ENCODE measurements at places on chromosomes 7 and 10.

- no peak for DNase-seq
Observed at GRCh38 chr10:73648975-73649829, 6.6 kb downstream of the SYNPO2L start.

GRCh38 chr10:9807846-9808245 is 1209.8 kb upstream of the CELF2 start:
- no peak for DNase-seq

DNA sequence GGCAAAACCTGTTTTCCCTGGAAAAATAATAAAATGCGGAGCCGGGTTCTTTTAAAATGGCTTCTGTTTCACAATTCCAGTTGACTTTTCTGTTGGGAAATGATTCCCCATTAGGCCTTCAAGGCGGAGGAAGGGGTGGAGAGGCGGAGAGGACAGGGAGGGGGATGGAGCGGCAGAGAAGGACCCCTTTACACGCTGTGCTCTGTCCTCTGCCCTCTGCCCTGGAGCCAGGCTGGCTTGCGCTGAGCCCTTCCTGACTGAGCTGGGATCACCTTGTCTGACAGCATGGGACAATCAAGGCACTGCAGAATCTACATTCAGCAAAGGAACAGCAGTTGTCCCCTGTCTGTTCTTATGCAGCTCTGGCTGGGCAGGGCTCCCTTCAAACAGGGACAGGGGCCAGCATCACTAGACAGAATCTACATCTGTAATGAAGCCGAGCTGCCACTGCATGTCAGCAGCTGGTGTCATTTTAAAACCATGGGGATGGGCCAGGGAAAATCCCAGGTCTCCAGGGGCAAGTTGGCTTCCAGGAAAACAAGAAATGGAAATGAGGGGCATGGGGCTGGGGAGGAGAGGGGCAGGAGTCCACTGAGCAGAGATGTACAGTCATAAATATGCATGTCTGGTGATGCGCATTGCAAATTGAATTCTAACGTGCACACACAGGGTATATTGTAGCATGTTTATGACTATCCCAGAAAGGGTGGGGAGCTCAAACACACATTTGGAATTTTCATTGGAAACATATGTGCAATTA is 120.0 kb downstream of the MKX start:
- no peak for DNase-seq

- DNase-seq, result no peak
Observed at GRCh38 chr7:99019523-99020412, 124.1 kb downstream of the SMURF1 start.

- no peak for DNase-seq
Observed at GRCh38 chr10:125039354-125039769, 97.4 kb downstream of the ZRANB1 start.

DNA sequence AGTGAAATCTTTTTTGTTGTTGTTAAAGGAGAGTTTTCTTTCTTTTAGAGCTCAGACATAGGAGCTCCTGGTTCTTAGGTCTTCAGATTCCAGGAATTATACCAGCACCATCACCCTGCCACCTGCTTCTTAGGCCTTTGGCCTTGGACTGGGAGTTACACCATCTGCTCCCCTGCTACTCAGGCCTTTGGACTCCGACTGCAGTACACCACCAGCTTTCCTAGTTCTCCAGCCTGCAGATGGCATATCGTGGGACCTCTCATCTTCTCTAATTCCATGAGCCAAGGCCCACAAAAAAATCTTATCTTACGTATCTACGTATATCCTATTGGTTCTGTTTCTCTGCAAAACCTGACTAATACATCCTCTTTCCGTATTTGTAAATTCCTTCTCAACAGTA is 5.1 kb upstream of the TACC2 start:
- no peak for DNase-seq

DNA sequence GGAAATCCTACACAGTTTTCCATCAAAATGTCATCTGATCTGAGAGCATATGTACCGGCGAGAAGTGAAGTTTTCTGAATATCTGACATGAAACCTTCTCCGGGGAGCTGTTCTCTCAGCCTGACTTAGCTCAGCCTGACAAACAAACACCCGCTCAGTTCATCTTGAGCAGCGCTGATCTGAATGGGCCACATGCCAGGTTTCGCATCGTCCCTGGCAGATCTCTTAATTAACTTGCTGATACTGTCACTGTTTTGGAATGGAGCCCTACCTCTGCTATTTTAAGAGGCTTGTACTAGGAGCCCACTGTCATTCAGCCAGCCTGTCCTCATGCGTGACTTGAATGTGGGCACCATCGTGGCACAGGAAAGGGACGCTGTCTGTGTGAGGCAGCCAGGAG is 109.2 kb downstream of the STRA8 start:
- no peak for DNase-seq

GRCh38 chr10:6647811-6648526 is 67.9 kb upstream of the PRKCQ start:
- DNase-seq, result peak; percentile 18

- no peak for DNase-seq
Observed at GRCh38 chr10:86289577-86289868, 77.1 kb downstream of the GRID1 start.

- DNase-seq, result no peak
Observed at GRCh38 chr7:27248911-27249723, 6.5 kb downstream of the EVX1 start.

GRCh38 chr7:158617737-158618128 is 30.1 kb upstream of the PTPRN2 start:
- no peak for DNase-seq

DNA sequence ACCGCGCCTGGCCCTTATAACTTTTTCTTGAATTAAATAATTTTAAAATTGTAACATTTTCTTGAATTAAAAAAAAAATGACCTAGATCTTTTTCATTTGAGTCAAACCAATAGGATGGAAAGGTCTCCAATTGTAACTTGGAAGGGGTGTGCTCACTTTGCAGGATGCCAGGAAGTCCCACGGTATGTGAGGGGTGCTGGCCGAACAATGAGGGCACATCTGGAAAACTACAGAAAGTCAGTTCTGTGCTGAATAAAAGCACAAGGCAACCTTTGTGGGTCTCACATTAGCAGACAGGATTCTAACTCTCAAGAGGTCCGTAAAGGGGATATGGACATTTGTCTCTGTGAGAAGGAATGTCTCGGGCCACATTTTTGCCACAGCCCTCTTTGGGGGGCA is 52.8 kb upstream of the PDLIM1 start:
- DNase-seq, result no peak

DNA sequence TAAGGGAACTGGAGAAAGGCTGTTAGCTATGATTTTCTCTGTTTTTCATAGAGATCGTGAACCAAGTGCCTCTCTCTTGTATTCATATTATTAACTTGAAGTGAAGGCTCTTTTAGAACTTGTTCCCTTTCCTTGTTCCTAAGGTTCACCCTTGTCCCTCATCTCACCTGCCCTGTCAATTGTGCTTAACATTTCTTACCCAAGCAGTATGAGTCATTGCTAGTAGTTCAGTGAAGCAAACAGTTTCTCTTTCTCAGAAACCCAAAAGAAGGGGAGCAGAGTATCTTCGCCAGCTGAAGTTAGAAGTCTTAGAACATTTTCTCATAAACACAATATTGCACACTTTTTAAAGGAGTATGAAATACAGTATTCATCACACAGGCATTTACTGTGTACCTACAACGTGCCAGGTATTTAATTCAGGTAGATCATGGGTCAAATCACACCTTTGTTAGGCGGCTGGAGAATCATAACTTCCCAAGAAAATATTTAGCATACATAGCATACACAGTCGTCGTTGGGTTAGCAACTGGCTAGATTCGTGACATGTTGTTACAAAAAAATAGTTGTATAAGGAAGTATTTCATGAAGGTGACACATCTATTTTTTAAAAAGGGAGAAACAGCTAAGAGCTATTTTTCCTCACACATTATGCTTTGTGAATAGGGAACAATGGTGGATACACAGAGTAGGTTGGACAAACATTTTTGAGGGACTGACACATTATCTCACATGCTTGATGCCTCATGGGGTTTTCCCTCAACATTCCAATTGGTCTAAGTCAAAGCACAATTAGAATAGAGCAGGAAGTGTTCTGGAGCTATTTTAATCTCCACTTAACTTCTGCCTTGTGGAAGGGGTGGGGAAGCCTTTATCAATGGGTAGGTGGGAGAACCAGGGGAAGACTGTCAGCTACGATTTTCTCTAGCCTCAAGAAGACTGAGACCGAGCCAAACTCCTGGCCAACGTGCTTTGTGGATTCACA is 13.2 kb downstream of the HDAC9 start:
- no peak for DNase-seq

DNA sequence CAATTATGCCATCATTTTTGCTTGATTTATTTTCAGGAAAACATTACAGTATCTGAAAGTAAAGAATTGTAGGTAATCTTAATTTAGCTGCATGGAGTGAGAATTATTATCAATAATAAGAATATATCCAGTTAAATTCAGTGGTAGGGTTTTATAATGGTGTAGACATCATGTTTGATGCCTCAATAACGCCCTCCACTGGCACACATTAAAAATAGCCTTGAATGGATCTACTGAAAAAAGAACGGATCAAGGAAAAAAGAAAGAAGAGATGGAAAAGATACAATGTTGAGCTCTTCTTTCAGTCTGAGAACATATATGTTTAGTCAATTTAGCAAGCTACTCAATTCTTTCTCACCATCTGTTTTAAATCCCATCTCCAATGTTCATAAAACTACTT is 319.2 kb downstream of the CDC14C start:
- no peak for DNase-seq

DNA sequence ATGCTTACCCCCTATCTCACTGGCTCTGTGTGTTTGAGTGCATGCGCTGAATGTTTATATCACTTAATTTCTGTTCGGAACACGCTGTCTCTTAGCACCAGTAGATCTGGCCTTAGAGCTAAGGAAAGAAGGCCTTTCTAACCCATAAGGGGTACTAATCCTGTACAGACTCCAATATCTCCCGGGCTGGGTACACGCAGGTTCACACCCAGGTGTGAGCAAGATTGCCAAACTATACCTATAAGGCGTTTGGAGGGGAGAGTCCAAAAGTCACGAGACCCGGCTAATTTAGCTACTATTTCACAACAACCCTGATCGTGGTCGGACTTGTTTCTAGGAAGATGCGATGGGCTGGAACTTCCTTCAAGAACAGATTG is 727 bp upstream of the PDSS1 start:
- DNase-seq, result no peak

GRCh38 chr10:73529089-73529832 is 33.4 kb upstream of the PPP3CB start:
- peak; percentile 48 for DNase-seq

DNA sequence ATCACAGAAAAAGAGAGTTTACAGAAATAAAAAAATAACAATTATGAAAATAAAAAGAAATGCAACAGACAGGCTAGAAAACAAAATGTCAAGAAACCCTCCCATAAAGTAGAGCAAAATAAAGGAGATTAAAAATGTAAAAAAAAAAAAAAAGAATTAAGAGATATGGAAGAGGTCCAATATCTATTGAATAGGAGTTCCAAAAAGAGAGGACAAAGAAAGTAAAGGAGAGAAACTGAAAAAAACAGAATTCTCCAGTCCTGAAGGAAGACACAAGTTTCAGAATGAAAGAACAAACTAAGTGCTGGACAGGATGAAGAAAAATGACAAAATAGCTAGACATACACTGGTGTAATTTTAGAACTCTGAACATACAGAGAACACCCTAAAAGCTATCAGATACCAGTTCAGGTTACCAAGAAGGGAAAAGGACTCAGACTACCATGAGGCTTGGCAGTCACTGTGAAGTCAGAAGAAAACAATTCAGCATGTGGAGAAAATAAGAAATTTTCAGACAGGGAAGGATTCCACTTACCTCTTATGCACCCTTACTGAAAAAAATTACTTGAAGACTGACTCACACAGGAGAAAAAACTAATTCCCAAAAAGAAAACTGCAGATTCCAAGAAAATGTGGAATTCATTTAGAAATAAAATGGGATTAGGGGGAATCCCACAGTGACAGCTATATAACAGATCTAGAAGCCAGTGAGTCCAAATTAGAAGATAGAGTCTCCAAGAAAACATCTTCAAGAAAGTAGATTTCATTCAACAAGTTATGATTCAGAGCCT is 40.4 kb upstream of the ABLIM1 start:
- DNase-seq, result no peak

DNA sequence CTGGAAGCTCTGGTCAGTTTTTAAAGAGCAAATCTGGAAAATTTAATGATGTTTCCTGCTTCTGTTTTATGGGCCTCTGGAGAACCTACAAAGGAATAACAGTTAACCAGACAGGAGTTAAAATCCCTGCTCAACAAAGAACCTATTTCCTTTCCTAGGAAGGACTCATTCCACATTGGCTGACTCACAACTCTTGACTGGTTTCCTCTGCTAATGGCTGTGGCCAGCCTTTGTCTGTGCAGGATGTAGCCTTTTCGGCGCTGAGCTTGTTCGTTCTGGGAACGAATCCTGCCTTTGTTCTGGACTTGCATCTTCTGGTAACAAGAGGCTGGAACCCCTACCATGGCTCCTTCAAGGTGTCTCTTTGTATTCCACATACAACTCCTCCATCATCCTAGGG is 112.8 kb upstream of the PDCD4 start:
- no peak for DNase-seq

GRCh38 chr7:121180436-121181063 is 148.2 kb upstream of the WNT16 start:
- DNase-seq, result peak; percentile 12

- DNase-seq, result no peak
Observed at GRCh38 chr10:113088194-113088593, 138.1 kb downstream of the TCF7L2 start.

GRCh38 chr7:95517458-95517857 is 31.7 kb downstream of the ASB4 start:
- peak; percentile 12 for DNase-seq

GRCh38 chr10:24096281-24096680 is 112.7 kb upstream of the KIAA1217 start:
- DNase-seq, result no peak

- no peak for DNase-seq
Observed at GRCh38 chr10:89203237-89203636, 3.9 kb downstream of the CH25H start.

DNA sequence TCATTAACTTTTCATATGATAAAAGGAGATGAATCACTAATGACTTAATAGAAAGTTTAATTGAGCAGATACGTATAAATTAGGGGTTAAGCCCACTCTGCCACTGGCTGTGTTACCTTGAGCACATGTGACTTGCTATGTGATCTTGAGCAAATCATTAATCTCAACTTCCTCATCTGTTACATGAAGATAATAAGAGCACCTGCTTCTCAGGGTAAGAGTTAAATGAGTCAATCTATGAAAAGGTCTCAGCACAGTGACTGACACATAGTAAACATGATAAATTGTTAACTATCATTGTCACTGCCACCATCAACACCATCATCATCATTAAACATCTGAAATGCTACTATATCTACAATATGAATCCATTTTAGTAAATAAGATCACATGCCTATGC is 110.8 kb downstream of the TPK1 start:
- no peak for DNase-seq

GRCh38 chr7:85535974-85536729 is 349.3 kb upstream of the SEMA3D start:
- no peak for DNase-seq
